Fibroblast of villous mesenchyme (primary cell): ENCODE measurements at places on chromosomes 12 and 14. TPM values are rescaled to one million over a fixed set of nuclear protein-coding genes. Genes with fewer than 3 reads are reported as not detected.

Gene CLEC4E
- total RNA-seq, result not detected in 2 replicates

Gene FGD4
- 4.7 and 8.1 TPM in 2 replicates for total RNA-seq

Gene MYBPC1
- total RNA-seq, result not detected in 2 replicates

Gene NDRG2
- total RNA-seq, result 1.3 TPM in 1 of 2 replicates, not detected in the other

Gene AGAP2
- 0.32 and 0.43 TPM in 2 replicates for total RNA-seq

Gene TTC8
- 23.8 and 28.1 TPM in 2 replicates for total RNA-seq

Gene ENDOU
- not detected in 2 replicates for total RNA-seq

Gene BDKRB1
- total RNA-seq, result 5.8 and 15.1 TPM in 2 replicates

Gene CNTN1
- 1.7 and 2.6 TPM in 2 replicates for total RNA-seq

Gene AICDA
- not detected in 2 replicates for total RNA-seq

Gene OR6S1
- not detected in 2 replicates for total RNA-seq

Gene FOXN4
- not detected in 2 replicates for total RNA-seq

Gene CHGA
- total RNA-seq, result not detected in 2 replicates

Gene ZBTB1
- total RNA-seq, result 52.8 and 83.8 TPM in 2 replicates

Gene ADAMTS20
- total RNA-seq, result under 0.01 TPM in 2 replicates

Gene ALG10
- total RNA-seq, result 9.1 and 9.3 TPM in 2 replicates

Gene TMEM121
- total RNA-seq, result 2.9 and 5.2 TPM in 2 replicates

Gene E2F7
- 10.4 and 17.4 TPM in 2 replicates for total RNA-seq

Gene OAS3
- 10.3 and 12.5 TPM in 2 replicates for total RNA-seq

Gene SLC25A47
- not detected in 2 replicates for total RNA-seq

Gene RIN3
- 7.3 and 7.4 TPM in 2 replicates for total RNA-seq

Gene MANSC4
- not detected in 2 replicates for total RNA-seq

Gene CSRP2
- total RNA-seq, result 64.3 and 131 TPM in 2 replicates

Gene DPPA3
- total RNA-seq, result not detected in 2 replicates

Gene SPIC
- total RNA-seq, result not detected in 2 replicates

Gene PRKCH
- 0.97 and 2.6 TPM in 2 replicates for total RNA-seq

Gene C14orf180
- not detected in 2 replicates for total RNA-seq

Gene MED13L
- total RNA-seq, result 120 and 189 TPM in 2 replicates

Gene FAM222A
- 0.32 and 0.43 TPM in 2 replicates for total RNA-seq
